ENCODE measurements at places on chromosomes 11 and 22.

DNA sequence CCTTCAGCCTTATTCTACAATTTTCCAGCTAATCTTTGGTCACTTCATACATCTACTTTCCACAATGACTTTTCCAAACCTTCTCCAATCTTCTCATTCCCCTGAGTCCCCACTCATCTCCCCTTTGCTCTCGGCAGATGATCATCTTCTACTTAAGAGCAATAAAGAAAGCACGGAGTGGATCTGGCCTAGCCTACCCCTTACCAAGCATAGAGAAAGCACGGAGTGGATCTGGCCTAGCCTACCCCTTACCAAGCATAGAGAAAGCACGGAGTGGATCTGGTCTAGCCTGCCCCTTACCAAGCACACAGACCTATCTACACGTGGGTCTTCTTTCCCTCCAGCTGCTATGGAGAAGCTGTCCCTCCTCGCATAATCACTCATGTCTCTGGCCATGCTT, 558.6 kb downstream of the OPCML start:
- no peak for DNase-seq

GRCh38 chr22:48734359-48734758, 1093.3 kb downstream of the BRD1 start:
- DNase-seq = no peak

- DNase-seq = no peak
These were observed 326.3 kb downstream of the GRM5 start for GRCh38 chr11:88739524-88739923.

GRCh38 chr22:49934160-49934890, 15.9 kb downstream of the CRELD2 start:
- DNase-seq = peak; percentile 79

DNA sequence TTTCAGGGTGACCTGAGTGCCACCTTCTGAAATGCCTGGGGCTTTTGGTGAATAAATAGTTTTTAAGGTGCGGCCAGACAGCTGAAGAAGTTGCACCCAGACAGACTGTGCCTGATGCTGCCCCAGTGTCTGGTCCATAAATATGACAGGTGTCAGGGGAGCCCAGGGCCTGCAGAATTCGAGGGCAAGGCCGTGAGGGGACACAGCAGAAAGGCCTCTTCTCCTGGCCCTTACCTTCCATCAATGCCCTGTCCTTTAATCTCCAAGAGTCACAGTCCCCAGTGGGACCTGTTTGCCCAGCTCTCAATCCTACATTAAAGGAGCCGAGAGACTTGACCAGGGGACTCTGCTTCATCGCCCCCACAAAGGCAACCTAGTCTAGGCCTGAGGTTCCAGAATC, 45.7 kb downstream of the NAT10 start:
- no peak for DNase-seq

DNA sequence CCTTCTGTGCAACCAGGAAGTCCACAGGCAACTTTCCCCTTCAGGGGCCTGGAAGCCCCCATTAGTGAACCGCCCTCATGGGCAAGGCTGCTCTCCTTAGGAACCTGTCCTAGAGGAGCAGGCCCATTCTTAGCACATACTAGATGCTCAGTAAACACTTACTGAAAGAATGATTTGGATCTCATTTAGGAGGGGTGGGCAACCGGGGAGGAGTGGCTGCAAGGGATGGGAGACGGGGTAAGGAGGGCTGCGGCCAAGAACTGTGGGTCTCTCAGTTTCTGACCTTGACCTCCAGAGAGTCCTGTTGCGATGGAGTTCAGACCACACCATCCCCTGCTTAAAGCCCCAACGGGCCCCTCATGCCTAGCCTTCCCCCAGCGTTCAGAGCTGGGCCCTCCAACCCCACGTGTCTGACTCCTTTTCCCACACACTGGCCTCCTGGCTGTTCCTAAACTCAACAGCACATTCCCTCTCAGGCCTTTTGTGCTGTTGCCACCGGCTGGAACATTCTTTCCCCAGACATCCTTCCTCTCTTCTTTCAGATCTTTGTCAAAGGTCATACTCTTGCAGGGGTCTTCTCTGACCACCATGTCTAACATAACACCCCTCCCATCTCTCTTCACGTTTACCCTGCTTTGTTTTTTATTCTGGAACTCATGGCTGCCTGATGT, 20.7 kb upstream of the PICK1 start:
- no peak for DNase-seq

DNA sequence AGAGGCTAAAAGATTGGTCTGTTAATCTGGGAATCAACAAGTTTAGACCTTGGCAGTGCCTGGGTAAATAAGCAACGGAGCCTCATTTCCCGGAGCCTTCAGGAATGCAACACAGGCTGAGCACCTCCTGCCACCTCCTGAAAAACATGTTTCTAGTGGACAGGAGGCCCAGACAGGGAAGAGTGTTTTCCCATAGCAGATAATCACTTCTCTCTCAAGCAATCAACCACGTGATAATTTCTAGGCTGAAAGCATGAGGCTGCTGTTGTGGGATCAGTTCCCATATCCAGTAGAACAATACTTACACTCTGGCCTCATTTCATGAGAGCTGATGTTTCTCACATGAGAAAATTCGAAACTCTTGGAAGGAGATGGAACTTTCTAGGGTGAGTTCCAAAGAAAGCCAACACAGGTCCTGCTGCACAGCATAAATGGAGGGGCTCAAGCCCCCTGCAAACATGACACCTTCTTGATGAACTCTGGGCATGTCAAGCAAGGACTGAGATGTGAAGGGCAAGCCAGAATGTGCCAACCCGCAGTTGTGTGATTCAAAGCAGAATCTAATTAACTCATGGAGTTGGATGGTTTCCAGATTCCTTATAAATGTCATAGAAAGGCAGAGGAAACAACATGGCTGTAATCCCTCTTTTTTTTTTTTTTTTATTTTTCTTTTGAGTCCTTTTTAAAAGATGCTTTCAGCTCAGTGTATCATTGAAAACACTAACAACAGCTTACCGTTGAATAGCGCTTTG, 228.5 kb upstream of the SESN3 start:
- DNase-seq = no peak

GRCh38 chr11:77379253-77379652, 77.8 kb upstream of the GDPD4 start:
- no peak for DNase-seq

GRCh38 chr11:128947773-128948172, 5.1 kb upstream of the TP53AIP1 start:
- no peak for DNase-seq

GRCh38 chr22:23383491-23384361, 196.4 kb downstream of the IGLL1 start:
- no peak for DNase-seq

GRCh38 chr22:27585141-27585540, 216.4 kb downstream of the MN1 start:
- DNase-seq = no peak

DNA sequence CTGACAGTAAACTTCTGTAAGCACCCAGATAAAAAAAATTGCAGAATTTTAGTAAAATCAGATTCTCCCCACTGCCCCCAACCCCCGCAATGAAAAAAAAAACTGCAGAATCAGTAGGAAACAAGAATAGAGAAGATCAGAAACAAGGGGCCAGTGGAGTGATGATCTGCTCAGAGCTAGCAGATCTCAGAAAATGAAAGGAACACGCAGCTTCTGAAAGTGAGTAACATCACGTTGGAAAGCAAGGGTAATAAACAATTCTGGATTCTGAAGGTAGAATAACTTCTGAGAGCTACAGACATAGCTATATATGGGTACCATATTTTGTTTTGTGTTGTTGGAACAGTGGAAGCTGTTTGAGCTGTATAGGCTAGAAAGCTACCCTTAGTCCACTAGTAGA, 23.2 kb downstream of the ACAT1 start:
- no peak for DNase-seq

GRCh38 chr11:10934293-10934860, 76.5 kb upstream of the ZBED5 start:
- no peak for DNase-seq

- no peak for DNase-seq
These were observed 403.0 kb downstream of the TBC1D22A start for GRCh38 chr22:47165338-47166032.

DNA sequence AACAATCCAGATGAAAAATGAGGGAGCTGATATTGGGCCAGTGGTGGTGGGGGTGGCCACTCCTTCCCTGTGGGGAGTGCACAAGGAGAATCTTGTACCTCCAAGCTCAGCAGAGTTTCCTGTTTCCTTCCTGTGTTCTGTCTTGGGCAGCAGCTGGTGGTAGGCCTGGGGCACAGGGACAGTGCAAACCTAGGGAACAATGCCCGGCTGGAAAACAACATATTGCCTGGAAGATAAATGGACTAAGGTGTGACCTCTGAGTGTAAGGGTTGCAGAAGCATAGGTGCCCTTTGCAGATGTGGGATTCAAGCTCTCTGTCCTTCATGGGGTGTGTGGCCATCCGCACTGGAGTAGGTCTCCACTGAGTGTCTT, 5.8 kb upstream of the JAM3 start:
- DNase-seq = no peak

DNA sequence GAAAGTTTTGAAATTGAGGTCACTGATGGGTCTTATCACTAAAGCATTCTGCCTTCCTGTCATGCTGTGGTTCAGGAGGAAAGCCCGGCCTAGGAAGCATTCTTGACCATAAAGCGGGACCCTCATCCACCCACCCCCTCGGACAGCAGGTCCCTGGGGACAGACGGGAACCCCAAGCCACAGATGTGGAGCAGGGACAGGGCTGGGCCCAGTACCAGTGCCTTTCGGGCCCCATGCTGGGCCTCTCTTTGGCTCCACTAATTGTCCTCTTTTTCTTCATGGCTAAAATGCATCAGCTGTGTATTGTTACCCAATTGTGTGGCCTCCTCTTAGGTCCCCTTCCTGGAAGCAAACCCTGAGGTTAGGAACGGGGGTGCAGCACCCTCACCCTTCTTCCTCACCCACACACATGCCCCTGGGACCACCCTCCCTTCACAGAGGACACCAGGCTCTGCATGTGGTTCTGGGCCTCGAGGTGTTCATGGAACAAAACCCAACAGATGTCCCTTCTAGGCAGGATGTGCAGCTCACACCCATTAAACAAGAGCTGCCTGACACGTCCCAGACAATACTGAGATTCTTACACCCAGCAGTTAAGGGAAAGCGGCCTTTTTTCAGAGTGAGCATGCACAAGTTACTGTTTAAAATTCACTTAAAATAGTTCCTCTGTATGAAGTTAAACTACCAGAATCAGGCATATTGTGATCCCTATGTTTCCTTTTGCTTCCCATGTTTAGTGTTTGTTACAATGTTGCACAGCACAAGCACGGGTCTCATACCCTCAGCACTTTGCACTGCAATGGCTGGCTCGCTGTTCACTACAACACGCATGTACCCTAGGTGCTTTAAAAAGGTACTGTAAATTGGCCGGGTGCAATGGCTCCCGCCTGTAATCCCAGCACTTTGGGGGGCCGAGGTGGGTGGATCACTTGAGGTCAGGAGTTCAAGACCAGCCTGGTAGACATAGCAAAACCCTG, 807.6 kb downstream of the BRD1 start:
- DNase-seq = no peak

DNA sequence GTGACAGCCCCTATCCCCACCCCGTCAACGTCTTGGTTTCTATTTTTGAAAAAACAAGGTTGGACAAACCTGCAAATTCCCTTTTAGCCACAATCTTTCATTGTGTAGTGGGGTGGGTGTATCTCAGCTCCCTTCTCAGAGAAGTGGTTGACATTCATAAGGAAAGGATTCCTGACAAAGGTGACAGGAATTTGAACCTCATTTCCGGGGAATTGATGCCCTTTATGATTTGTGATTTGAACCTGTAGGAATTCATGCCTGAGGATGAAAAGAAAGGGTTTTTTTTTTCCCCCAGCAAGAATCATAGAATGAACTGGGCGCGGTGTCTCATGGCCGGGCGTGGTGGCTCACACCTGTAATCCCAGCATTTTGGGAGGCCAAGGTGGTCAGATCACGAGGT, 14.5 kb downstream of the YPEL4 start:
- no peak for DNase-seq

DNA sequence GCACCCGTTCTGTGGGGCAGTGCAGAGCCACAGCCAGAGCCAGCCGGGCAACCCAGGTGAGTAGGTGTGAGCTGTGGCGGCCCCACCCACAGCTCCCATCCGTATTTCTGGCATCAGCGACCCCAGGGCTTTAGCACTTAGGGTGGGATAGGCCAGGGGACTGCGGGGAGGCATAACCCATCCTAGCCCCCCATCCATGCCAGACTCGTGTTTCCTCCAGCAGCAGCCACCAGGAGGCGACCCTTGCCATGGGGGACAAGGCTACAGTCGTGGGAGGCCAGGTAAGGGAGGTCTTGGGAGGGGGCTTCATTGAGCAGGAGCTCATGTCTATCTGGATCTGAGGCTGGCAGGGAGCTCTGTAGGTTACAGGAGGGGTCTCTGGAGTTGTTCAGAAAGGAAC, 873 bp downstream of the OTOG start:
- no peak for DNase-seq

DNA sequence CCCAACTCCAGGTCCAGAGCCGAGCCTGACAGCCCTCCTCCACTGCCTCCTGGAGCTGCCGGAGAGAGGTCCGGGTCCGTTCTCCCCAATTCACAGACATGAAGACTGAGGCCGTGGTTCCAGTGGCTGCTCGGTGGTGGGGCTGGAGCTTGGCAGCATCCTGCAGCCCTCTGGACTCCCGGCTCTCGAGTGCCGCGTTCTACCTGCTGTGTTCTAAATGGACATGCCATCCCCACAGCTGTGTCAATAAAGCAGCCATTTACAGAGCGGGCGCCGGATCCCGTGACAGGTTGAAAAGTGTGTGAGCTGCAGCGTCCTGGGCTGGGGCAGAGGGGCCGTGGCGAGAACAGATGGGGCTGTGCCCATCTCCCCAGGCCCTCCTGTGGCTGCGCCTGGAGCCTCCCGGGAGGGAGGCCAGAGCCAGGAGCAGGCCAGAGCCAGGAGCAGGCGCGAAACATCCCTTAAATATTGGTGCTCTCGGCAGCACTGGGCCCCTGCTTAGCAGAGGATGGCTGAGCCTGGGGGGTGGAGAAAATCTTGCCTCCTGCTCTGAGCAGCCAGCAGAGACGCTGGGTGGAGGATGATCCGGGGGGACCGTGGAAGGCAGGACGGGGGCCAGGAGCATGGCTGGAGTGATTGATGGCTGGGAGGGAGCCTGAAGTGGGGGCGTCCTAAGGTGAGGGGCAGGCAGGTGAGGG, 46.2 kb downstream of the FLRT1 start:
- DNase-seq = no peak

- DNase-seq = no peak
These were observed 12.2 kb downstream of the TXN2 start for GRCh38 chr22:36469094-36469710.

GRCh38 chr11:103013421-103013820, 57.9 kb upstream of the MMP13 start:
- DNase-seq = no peak

- DNase-seq = no peak
These were observed 52.6 kb downstream of the ABTB2 start for GRCh38 chr11:34305193-34305592.

DNA sequence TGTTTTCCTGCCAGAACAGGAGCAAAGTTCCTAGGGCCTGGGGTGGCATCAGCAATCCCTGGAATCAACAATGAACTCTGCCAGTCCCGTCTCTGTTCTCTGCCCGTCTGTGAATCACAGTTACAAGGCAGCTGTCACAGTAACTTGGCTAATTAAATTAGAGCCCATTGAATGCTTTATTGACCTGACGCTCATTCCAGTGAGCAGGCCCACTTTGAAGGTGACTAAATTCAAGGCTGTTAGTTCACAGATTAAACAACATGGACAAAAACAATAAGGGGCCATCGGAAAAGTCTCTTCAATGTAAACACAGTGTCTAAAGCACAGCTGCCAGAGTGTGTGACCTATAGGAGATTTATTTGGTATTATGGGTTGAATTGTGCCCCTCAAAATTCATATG, 17.7 kb upstream of the TMPRSS5 start:
- no peak for DNase-seq
